ENCODE measurements at places on chromosomes 6 and 20.

DNA sequence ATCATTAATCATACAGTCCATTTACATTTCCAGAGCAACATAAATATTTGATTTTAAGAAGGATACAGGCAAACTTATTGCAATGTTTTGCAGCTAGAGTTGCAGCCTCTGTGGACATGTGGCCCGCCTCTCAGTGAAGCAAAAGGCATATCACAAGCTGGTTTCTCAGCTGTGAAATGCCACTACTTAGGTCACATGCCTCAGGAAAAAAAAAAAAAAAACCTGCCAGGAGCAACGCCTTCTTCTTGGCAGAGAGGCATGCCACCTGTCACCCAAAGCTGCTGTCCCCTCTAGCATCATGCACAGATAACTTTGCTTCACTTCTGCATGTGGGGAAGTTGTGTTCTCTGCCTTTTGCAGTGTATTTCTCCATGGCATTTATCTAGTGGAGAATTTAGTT is 18.5 kb downstream of the GRM1 start:
- no peak for DNase-seq
- no peaks in the 10 kb centered on the region for H3K27me3 ChIP-seq
- no peaks in the 10 kb centered on the region for H3K36me3 ChIP-seq
- no peak overlapping the region for H3K27ac ChIP-seq

- no peaks in the 10 kb centered on the region for H3K4me1 ChIP-seq
- no peaks in the 10 kb centered on the region for H3K27me3 ChIP-seq
- no peak overlapping the region for H3K27ac ChIP-seq
- H3K4me3 ChIP-seq, result no peak overlapping the region
- DNase-seq, result no peak
Measured at GRCh38 chr6:27441001-27441400, 31.9 kb downstream of the ZNF184 start.

DNA sequence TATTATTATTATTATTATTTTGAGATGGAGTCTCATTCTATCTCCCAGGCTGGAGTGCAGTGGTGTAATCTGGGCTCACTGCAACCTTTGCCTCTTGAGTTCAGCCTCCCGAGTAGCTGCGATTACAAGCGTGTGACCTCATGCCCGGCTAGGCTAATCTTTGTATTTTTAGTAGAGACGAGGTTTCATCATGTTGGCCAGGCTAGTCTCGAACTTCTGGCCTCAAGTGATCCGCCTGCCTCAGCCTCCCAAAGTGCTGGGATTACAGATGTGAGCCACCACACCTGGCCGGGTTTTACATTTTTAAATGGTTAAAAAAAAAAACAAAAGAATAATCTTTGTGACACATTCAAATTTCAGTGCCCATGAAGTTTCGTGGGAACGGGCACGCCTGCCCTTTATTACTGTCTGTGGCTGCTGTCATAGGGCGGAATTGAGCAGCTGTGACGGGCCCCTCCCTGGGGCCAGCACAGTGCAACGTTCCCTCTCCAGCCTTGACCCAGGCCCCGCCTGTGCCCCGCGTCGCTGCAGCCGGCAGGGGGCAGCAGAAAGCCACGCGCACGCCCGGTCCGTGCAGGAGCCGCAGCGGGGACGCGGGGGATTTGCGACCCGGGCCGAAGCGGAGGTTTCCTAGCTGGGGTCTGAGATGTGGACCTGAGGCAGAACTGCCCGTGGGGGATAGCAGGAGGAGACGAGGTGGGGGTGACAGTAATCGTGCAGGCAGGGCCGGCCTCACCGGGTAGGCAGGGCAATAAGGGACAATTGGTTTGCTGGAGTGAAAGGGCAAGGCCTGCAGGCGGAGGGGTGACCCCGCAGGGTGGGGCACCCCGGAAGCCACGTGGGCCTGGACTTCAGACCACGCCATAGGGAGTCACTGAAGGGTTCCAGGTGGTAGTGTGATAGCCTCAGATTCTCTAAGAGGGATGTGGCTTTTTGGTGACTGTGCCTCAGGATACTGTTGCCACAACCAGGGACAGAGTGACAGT is 54.3 kb downstream of the SYTL3 start:
- no peaks in the 10 kb centered on the region for H3K36me3 ChIP-seq
- H3K4me3 ChIP-seq, result no peak overlapping the region
- peak; percentile 84 for DNase-seq
- no peaks in the 10 kb centered on the region for H3K27me3 ChIP-seq

DNA sequence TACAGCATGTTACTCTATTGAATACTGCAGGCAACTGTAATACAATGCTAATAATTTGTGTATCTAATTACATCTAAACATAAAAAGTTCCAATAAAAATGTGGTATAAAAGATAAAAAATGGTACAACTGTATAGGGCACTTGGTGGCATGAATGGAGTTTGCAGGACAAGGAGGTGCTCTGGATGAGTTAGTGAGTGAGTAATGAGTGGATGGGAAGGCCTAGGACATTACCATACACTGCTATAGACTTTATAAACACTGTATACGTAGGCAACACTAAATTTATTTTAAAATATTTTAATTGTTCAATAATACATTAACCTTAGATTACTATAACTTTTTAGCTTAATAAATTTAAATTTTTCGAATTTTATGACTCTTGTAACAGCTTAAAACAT is 579.6 kb upstream of the MAN1A1 start:
- no peaks in the 10 kb centered on the region for H3K27me3 ChIP-seq
- no peak for DNase-seq
- no peaks in the 10 kb centered on the region for H3K4me1 ChIP-seq

- DNase-seq, result no peak
- H3K27ac ChIP-seq, result no peak overlapping the region
- H3K36me3 ChIP-seq, result no peaks in the 10 kb centered on the region
- H3K27me3 ChIP-seq, result no peaks in the 10 kb centered on the region
- H3K4me1 ChIP-seq, result no peaks in the 10 kb centered on the region
- H3K4me3 ChIP-seq, result no peak overlapping the region
Measured at GRCh38 chr6:157089258-157089657, 234.1 kb downstream of the TMEM242 start.

DNA sequence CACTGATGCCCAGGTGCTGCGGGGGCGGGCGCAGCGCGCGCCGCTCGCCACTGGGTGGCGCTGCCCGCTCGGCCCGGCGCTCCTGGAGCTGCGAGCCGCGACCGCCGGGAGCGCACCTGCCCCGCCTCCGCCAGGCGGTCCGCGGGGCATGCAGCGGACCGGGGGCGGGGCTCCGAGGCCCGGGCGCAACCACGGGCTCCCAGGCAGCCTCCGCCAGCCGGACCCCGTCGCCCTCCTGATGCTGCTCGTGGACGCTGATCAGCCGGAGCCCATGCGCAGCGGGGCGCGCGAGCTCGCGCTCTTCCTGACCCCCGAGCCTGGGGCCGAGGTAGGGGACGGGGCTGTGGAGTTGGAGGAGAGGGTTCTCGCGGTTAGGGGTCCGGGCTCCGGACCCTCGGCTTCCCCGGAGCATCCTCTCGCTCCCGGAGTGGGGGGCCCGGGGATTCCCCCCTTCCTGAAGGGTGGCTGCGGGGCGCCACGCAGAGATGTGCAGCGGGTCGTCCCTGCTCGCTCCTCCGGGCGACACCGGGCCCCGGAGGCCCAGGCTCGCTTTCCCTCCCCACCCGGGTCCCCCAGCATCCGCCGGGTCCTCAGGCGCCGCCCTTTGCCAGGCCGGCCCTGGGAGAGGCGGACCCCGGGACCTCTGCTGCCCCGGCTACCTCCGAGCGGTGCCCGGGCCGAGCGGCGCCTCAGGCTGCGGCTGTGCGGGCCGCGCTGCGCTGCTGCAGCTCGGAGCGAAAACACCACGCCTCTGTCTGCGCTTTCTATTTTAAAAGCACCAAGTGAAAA is at the start of gene BCAS4:
BCAS4 (plus strand) TSS at position 216 of the 789 bp plus-strand sequence; CDS start at position 239, 23 bp downstream.
- H3K4me1 ChIP-seq, result peaks cover 34% of the 10 kb centered on the region
- peak within 1 kb of the TSS; percentile 78 for H3K4me3 ChIP-seq
- H3K27me3 ChIP-seq, result no peaks in the 10 kb centered on the region
- peak within 1 kb of the TSS; percentile 53 for H3K27ac ChIP-seq

GRCh38 chr20:33531885-33532284 is 42.0 kb downstream of the CBFA2T2 start:
- no peaks in the 10 kb centered on the region for H3K4me1 ChIP-seq
- no peak for DNase-seq
- H3K4me3 ChIP-seq, result no peak overlapping the region
- no peak overlapping the region for H3K27ac ChIP-seq
- H3K27me3 ChIP-seq, result no peaks in the 10 kb centered on the region

GRCh38 chr6:34093854-34094430 is 51.9 kb downstream of the GRM4 start:
- H3K4me1 ChIP-seq, result no peaks in the 10 kb centered on the region
- no peaks in the 10 kb centered on the region for H3K27me3 ChIP-seq
- H3K36me3 ChIP-seq, result no peaks in the 10 kb centered on the region
- DNase-seq, result no peak
- no peak overlapping the region for H3K27ac ChIP-seq
- H3K4me3 ChIP-seq, result no peak overlapping the region

GRCh38 chr20:39885975-39886649 is 802.9 kb downstream of the MAFB start:
- H3K36me3 ChIP-seq, result no peaks in the 10 kb centered on the region
- no peaks in the 10 kb centered on the region for H3K4me1 ChIP-seq
- H3K27ac ChIP-seq, result no peak overlapping the region
- no peak overlapping the region for H3K4me3 ChIP-seq
- no peaks in the 10 kb centered on the region for H3K27me3 ChIP-seq

- no peaks in the 10 kb centered on the region for H3K27me3 ChIP-seq
- H3K27ac ChIP-seq, result no peak overlapping the region
- H3K4me3 ChIP-seq, result no peak overlapping the region
- DNase-seq, result no peak
- H3K4me1 ChIP-seq, result no peaks in the 10 kb centered on the region
- H3K36me3 ChIP-seq, result no peaks in the 10 kb centered on the region
Measured at GRCh38 chr6:168737481-168737880, 296.5 kb downstream of the SMOC2 start.

GRCh38 chr20:5845681-5846615 is 95.7 kb downstream of the SHLD1 start:
- no peak overlapping the region for H3K27ac ChIP-seq
- no peak overlapping the region for H3K4me3 ChIP-seq
- H3K27me3 ChIP-seq, result no peaks in the 10 kb centered on the region
- DNase-seq, result no peak
- H3K4me1 ChIP-seq, result peaks cover 21% of the 10 kb centered on the region
- no peaks in the 10 kb centered on the region for H3K36me3 ChIP-seq

DNA sequence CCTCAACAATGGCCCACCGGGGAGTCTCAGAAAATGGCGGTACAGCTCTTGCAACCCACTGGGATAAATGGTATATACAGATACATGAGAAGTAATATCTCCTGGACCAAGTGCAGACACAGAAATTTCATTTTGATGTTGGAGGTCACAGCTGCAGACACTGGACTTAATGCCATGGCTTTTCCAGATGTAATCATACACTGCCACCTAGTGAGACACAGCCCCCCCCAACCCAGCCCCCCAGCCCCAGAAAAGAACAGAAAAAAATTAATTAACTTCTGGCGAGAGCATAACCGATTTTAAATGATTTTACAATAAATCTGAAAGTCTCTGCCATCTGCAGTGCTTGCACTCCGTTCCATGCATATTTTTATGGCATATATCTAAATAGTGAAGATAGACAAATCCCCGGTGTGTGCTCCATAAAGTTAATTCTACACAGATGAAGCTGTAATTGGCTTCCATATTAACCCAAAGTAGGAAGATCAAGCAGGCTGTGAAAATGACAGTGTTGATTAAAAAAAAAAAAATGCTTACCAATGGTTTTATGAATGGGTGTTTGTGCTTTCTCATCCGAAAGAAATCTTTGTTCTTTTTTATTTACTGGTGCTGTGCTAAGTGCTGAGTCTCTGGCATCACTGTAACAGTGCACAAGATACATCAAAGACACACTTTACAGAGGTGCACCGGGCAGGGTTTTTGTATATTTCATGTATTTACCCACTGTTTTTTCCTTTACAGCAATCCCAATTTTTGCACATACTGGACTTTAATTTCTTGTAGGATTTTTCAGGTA is 804.1 kb downstream of the TFAP2A start:
- H3K4me1 ChIP-seq, result no peaks in the 10 kb centered on the region
- H3K27me3 ChIP-seq, result no peaks in the 10 kb centered on the region
- no peak overlapping the region for H3K4me3 ChIP-seq
- H3K27ac ChIP-seq, result no peak overlapping the region

DNA sequence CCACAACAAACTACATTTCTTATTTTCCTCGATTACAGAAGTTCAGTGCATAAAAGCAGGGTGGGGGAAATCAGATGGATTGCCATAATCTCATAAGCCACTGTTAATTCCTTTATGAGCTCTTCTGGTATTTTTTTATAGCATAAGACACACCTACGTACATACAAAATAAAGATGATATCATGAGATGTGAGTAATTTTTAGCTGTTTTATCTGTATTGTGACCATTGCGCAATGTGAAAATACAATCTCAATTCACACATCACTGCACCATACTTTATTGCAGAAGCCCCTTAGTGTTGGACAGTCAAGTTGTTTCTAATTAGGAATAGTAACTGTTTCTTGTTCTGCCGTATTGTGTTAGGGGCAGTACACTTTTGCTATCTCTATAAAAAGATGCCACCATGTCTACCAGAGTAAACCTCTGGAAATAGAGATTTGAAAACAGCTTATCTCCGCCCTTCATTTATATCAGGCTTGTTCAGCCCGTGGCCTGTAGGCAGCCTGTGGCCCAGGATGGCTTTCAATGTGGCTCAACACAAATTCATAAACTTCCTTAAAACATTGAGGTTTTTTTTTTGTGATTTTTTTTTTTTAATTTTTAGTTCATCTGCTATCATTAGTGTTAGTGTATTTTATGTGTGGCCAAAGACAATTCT is 90.4 kb downstream of the FARS2 start:
- no peaks in the 10 kb centered on the region for H3K27me3 ChIP-seq
- no peak overlapping the region for H3K27ac ChIP-seq
- no peaks in the 10 kb centered on the region for H3K4me1 ChIP-seq
- H3K36me3 ChIP-seq, result no peaks in the 10 kb centered on the region
- DNase-seq, result no peak

- H3K27ac ChIP-seq, result no peak overlapping the region
- H3K36me3 ChIP-seq, result no peaks in the 10 kb centered on the region
- DNase-seq, result peak; percentile 40
- no peaks in the 10 kb centered on the region for H3K27me3 ChIP-seq
- no peak overlapping the region for H3K4me3 ChIP-seq
Measured at GRCh38 chr6:1584996-1585668, 24.6 kb upstream of the FOXC1 start.

DNA sequence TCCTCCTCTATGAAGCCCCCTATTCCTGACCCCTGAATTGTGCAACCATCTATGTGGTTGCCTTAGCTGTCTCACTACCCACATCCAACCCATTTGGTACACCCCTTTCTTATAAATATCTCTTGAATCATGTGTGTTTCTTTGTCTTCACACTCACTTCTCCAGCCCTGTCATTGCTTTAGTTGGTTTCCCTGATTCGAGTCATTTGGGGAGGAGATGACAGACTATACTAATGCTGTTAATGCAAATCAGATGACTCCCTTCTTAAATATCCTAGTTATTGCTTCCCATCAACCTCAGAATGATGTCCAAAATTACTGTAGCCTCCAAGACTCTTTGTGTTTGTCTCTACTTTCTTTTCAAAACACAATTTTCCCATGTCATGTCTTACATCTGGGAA is 23.0 kb downstream of the SLC35D3 start:
- H3K36me3 ChIP-seq, result no peaks in the 10 kb centered on the region
- DNase-seq, result no peak
- no peak overlapping the region for H3K27ac ChIP-seq
- no peaks in the 10 kb centered on the region for H3K4me1 ChIP-seq
- H3K27me3 ChIP-seq, result no peaks in the 10 kb centered on the region

GRCh38 chr6:169071394-169071793 is 182.3 kb downstream of the THBS2 start:
- H3K36me3 ChIP-seq, result no peaks in the 10 kb centered on the region
- H3K4me3 ChIP-seq, result no peak overlapping the region
- no peak for DNase-seq
- no peaks in the 10 kb centered on the region for H3K27me3 ChIP-seq

All from right atrium auricular region (tissue), 2 donors.